ENCODE measurements at places on chromosomes 3 and 15. TPM values are rescaled to one million over a fixed set of nuclear protein-coding genes. Genes with fewer than 3 reads are reported as not detected.

The TMIE gene
- 0.47 TPM for polyA plus RNA-seq

DNA sequence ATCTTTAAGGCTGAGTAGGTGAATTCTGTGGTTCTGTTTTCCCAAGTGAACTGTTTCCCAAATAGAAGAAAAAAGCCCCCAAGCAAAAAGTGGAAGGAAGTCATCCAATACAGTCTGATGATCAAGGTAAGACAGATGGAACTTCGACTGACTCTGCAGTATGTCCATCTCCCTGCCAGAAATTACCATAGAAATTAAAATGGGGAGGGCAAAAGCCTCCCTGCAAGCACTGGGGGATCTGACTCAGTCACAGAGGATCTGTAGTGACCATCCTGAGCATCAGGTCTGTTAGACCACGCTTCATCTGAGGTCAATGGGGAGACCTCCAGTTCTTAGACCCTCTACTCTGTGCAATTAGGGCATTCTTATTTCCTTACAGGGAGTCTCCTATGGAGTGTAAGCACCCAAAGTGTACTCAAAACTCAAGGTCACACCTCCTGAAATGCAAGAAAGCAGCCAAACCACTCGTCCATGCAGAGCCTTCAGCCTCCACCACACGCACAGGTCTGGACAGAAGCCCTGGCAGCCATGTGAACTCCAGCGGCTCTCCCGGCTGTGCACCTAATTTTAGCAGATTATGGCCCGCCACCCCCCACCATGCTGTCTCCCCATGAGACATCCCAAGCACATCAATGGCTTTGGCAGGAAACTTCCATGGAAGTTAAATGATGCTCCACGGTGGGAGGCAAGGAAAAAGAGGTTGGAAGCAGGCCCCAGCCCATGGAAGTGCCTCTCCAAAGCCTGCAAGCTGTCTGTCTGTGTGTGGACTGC is 348.7 kb downstream of the NTRK3 start:
- DNase-seq = no peak

- no peak for DNase-seq
These were observed 233.1 kb downstream of the THRB start for GRCh38 chr3:24261521-24261920.

DNA sequence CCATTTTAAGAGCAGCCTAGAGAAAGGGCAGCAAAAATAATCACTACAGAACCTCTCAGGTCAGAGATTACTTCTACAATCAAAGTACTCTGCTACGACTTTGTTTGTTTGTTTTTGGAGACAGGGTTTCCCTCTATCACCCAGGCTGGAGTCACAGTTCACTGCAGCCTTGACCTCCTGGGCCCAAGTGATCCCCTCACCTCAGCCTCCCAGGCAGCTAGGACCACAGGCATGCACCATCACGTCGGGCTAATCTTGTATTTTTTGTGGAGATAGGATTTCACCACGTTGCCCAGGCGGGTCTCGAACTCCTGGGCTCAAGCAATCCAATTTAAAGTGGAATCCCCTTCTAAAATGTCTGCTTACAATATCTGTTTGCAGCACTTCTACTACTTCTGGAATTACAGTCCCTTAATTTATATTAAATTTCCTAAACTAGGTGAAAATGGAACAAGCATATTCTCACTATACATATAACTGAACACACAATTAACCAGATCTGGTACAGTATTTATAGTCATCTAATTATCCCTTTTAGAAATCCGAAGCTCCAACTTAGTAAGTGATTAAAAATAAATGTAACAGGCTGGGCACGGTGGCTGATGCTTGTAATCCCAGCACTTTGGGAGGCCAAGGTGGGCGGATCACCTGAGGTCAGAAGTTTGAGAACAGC is 4.4 kb downstream of the UACA start:
- DNase-seq = no peak

DNA sequence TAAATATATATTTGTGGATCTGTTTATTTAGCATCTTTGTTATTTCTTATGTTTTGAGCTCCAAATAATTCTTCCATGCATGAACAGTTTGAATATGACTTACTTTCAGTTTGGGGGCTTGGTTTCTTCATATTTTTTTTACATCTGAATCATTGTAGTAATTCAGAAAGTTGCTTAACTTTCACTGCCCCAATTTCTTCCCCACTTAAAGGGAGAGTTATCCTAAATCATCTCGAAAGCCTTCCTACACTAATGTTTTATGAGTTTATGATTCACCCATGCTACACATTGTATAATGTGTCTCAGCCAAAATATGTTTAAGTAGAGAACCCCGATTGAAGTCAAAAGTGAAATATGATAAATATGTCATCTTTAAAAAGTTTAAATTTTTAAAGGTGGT is 47.8 kb downstream of the SPRED1 start:
- no peak for DNase-seq

- no peak for DNase-seq
These were observed 16.9 kb upstream of the LRRC31 start for GRCh38 chr3:169886671-169887070.

DNA sequence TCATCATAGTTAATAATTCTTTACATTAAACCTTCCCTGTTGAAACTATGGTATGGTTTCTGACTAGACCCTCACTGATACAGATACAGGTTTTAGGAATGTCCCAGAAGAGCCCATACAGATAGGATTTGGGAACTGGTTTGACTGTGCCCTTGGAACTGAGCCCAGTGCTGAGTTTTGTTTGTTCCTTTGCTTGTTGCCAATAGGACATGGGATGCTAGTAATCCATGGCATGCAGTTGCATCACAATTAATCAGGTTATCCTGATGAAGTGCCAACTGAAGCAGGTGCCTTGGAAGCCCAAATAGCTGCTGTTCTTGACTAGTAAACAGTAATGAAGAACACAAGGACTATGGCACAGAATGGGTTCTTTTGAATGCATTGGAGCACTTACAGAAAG is 230.6 kb downstream of the NEK10 start:
- no peak for DNase-seq
